ENCODE measurements at places on chromosomes 6 and 20. TPM values are rescaled to one million over a fixed set of nuclear protein-coding genes. Genes with fewer than 3 reads are reported as not detected.

DNA sequence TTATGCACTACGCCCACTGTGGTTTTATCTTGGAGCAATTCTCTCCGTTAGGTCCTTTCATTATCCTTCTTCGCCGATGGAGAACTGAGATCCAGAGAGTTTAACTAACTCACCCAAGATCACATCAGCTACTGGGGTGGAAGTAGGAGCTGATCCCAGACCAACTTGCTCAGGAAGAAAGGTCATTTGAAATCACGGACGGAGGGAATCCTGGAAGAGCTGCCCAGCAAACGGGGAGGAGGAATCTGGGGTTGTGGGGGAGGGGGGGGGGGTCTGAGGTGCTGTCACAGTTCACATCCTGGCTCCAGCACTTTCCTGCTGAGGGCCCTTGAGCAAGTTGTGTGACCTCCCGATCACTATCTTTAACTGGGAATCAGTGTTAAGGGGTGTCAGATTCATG is 62.0 kb downstream of the NPEPL1 start:
- no peak for DNase-seq

- no peak for DNase-seq
These were observed 156.5 kb upstream of the INSM1 start for GRCh38 chr20:20211274-20211987.

- DNase-seq: no peak
These were observed 715.0 kb downstream of the TFAP2A start for GRCh38 chr6:9699888-9700287.

DNA sequence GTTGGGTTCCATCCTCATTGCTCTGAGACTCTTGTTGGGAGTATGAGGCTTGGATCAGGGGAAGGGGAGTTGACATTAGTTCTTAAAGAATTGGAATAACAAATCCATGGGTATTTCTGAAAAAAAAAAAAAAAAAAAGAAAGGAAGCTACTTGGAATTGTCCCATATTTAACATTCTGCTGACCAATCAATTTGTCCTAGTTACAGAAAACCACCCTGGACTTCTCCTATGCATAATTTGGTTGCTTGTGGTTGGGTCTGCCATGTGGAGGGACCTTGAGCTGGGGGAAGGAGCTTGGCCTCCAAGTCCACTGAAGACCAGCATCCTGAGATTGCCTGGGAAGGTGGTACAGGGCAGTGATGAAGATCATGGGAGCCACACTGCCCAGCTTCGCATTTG is 32.6 kb downstream of the PLG start:
- DNase-seq: no peak

DNA sequence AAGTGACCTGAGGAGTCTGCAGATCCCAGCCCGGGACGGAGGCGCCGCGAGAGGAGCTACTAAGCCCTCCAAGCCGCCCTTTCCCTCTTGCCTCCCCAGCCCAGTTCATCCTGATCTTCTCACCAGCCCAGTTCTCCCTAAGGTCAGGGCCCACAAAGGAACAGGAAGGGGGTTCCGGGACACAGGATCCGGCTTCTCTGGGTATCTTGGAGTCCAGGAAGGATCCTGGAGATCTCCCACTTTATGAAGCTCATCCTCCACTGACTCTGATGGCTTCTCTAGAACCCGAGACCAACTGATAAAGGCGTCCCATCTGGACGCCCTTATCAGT is 36.9 kb upstream of the HLA-C start:
- no peak for DNase-seq

DNA sequence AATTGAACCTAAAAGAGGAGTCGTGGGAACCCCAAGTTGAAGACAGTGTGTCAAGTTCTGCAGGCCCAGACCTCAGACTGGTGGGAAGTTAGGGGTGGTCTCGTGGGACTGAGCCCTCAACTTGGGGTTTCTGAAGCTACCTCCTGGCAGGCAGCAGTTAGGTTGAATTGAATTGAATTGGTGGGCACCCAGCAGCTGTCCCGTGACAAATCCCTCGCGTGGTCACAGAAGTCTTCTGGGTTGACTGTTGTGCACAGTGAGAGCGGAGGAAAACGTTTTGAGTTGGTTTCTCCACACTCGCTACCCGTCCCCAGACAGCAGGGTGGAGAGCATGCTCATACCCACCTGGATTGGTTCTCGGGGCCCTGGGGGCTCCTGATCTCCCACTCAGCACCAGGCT is 12.9 kb downstream of the SLC4A11 start:
- no peak for DNase-seq

KIAA1755 gene
- 0.24 TPM for total RNA-seq

ZKSCAN3 gene
- total RNA-seq: 8.1 TPM

GRCh38 chr20:52004018-52004417 is 187.6 kb downstream of the ZFP64 start:
- peak; percentile 36 for DNase-seq

GRCh38 chr6:130434174-130434873 is 68.5 kb downstream of the TMEM200A start:
- DNase-seq: no peak

CBLN4 gene
- not detected for total RNA-seq

DNA sequence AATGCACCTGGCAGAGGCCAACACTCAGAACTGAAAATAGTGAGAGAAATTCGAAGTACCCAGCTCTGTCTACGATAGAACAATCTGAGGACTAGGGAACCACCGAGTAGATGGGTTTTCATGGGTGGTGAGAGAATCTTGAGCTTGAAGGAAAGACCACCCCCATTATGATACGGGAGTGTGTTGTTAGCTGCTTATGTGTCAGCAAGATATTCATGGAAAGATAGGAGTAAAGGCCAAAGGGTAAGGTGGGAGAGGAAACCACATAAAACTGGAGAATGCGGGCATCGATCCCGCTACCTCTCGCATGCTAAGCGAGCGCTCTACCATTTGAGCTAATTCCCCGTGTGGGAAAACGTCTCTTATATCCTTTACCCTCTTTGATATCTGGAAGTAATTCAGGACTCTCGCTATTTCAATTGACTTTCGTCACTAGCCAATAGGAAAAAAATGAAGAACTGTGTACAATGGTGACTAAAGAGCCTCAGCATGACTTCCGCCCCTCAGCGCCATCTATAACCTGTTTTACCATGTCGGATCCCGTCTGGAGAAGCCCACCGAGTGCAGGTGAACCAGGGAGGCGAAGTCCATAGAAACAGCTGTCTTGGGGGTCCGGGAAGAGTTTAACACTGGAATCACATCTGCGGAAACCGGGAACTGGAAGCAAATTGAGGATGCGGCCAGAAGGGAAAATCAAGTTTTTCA is 25.0 kb upstream of the ABT1 start:
- peak; percentile 61 for DNase-seq

- no peak for DNase-seq
These were observed 32.3 kb downstream of the RPRD1B start for GRCh38 chr20:38065764-38066375.

DNA sequence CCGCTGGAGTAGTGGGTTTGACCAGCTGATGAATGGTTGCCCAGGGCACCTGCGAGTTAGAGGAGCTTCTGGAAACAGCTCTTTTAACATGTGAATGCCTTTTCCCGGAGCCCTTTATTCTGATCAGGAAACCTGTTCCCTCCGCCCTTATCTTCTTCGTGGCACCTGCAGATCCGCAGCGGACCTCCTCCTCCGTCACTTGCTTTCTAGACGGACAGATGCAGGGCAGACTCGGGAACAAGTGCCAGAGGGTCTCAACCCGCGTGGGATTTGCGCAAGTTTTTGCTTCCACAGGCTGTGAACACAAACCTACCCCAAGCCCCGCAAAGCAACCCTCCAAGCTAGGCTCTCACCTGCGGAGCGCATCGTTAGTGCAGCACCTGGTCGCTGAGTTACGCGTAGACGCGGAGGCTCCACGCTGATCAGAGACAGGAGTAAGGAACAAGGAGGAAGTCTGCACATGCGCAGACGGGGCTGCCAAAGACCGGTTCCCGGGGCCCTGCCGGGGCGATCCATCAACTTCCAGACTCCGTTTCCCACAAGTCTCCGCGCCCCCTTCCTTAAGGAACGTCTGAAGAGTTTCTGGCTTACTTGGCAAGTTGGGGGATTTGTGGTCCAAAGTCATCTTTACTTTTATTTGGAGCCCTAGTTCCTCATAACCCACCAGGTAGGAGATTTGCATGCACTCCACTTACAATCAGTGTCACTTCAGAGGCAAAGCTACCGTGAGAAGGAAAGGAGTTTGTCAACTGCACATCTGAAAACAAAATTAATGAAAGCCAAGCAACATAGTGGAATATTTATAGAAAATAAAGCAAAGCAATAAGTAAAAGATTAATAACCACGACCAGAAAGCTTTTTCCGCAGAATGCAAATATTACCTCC is 52.7 kb upstream of the ELMO2 start:
- DNase-seq: peak; percentile 84

LIME1 gene
- total RNA-seq: 10.5 TPM

ECT2L gene
- total RNA-seq: not detected

GRCh38 chr20:6395695-6396094 is 272.9 kb upstream of the FERMT1 start:
- DNase-seq: no peak

- DNase-seq: no peak
These were observed 52.1 kb downstream of the NUDT3 start for GRCh38 chr6:34340394-34340793.

- peak; percentile 32 for DNase-seq
These were observed 231.8 kb downstream of the BCKDHB start for GRCh38 chr6:80338201-80338836.

- DNase-seq: no peak
These were observed 24.0 kb downstream of the JAG1 start for GRCh38 chr20:10649797-10650160.

BPIFB1 gene
- total RNA-seq: not detected

All from H7 (cell line).